Astrocyte of the spinal cord (primary cell): ENCODE measurements at places on chromosomes 3 and 15.

DNA sequence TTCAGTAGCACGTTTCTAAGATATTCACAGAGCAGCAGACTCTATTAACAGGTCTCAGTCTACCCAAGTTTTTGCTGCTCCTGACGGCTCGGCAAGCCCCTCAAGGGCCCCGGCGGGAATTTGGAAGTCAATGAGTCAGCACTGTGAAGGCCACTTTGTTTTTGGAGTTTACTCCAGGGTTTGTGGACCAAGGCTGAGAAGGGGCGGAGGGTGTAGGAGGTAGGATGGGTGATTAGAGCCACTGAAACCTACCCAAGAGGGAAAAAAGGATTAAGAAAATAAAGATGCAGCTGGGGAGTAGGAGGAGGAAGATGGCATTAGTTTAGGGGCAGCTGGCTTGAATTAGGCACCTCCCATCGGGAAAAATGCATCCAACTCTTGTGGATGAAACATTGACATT, 87.6 kb downstream of the BDH1 start:
- DNase-seq: no peak

DNA sequence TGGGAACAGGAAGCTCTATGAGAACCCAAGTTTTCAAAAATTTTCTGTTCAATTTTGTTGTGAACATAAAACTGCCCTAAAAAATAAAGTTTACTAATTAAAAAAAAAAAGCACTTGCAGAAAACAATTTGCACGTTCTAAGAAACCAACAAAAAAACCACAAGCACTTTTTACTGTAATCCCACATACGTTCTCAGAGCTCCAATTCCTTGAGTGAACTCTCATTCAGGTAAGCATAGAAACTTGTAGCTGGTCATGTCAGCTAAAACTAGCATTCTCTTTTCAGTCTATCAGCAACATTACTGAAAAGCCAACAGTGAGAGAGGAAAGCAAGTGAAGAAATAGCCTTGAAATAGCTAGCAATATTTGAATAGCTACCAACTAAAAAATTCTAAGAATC, 11.5 kb upstream of the TMF1 start:
- no peak for DNase-seq

DNA sequence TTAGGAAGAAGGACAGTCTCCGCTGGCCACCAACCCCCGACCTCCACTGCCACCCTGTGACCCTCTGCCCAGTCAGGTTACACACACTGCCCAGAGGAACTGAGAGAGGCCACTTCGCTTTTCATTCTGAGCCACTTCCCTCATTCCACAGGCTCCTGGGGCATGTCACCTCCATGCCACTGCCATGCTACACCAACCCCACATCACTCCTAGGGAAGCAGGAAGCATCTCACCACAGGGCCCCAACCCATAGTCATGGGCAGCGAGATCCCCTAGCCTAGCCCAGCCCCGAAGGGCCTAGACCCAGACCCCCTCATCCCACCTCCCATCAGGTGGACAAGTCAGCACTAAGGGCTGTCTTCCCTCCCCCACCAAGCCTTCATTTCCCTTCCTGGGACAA, 1.4 kb downstream of the PLCB2 start:
- DNase-seq: no peak

DNA sequence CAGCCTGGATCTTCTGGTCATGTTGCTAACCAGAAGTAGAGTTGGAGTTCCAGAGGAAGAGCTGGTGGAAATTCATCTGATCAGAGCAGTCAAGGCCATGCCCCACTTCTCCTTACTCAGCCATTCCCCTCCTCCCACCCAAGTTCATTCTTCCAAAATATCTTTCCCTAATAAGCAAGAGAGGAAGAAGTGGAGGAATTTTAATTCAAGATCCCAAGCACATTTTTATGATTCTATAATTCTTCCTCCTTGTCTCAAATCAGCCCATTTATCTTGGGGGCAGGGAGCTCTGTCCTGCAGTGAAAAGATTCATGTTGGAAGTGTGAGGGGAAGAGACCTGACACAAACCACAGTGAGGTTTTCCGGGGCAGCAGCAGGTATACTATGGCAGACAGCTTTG, 85.0 kb upstream of the GALNT15 start:
- DNase-seq: no peak

DNA sequence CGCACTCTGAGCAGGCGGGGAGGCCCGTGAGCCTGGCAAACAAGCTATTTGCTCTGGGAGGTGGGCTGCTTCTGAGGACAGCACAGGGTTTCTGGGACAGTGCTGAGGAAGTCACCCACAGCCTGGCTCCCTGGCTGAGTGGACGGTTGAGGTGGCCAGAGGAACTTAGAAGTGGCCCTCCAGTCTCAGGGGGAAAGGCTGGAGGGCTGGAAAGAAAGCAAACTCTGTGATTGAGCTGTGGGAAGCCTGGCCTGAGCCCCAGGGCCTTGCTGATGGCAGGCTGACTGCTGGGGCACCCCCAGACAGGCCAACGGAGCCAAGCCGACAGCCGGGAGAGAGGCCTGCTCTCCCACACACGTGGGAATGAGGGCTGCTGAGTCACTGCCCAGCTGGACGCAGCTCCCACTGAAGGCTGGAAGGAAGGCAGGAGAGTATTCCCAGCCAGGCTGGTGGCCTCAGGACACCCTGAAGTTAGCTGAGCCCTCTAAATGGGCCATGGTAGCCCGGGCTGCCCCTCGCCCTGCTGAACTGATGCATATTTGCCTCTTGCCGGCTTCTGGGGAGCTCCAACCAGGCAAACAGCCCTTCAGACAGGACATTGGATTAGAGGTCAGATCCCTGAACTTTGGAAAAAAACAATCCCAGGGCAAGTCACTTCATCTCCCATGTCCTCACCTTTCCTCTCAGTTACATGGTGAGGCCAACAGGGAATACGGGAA, 98.0 kb upstream of the TLE3 start:
- peak; percentile 92 for DNase-seq

DNA sequence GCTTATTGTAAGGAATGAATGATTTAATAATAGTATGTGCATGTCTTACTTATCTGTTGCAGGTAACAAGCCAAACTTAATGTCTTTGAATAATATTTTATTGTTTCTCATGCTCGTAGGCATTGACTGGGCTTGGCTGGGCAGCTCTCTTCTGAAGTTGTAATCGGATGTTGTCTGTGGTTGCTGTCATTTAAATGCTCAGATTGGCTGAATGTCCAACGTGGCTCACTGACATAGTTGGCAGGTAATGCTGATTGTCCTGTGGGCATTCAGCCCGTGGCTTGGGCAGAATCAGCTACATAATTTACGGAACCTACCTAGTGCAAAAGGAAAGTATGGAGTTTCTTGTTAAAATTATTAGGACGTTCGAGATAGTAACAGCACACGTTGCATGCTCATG, 297.4 kb upstream of the GBE1 start:
- DNase-seq: no peak

- DNase-seq: no peak
Measured at GRCh38 chr15:44261007-44261706, 27.4 kb upstream of the GOLM2 start.

- no peak for DNase-seq
Measured at GRCh38 chr3:177602601-177603147, 405.4 kb upstream of the TBL1XR1 start.

DNA sequence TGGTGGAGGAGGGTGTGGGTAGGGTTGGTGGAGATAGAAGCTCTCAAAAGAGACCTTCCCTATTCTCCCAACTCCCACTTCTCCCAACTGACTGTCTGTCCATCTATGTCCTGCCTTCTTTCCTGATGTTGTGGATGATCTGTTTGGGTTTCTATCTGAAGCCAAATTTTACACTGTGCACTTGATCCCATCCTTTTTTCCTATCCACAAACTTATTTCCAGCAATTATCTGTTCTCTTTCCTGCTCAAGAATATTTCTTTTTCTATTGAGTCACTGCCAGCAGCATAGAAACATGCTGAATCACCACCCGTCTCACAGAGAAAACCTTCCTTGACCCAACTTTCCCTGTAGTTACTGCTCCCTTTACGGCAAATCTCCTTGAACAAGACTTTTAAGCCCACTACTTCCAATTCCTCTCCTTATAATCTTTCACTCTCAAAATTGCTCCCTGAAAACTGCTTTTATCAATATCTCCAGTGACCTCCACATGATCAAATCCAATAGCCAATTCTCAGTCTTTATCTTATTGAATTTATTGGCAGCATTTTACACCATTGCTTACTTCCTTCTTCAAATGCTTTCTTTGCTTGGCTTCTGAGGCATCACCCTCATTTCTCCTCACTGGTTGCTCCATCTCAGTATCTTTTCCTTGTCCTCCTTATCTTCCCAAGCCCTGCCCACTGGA, 141.2 kb upstream of the SLC7A14 start:
- peak; percentile 94 for DNase-seq

GRCh38 chr3:148158210-148158609, 539.5 kb upstream of the AGTR1 start:
- DNase-seq: peak; percentile 77

DNA sequence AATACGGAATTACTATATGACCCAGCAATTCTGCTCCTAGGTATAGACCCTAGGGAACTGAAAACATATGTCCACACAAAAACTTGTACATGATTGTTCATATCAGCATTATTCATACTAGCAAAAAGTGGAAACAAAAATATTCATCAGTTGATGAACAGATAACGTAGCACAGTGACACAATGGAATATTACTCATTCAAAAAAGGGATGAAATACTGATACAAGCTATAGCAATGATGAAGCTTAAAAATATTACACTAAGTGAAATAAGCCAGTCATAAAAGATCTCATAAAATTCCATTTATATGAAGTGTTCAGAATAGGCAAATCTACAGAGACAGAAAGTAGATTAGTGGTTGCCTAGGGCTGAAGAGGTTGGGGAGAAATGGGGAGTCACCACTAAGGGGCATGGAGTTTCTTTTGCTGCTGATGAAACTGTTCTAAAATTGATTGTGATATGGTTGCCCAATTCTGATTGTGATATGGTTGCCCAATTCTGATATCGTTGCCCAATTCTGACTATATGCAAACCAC, 10.5 kb downstream of the C15orf61 start:
- no peak for DNase-seq

DNA sequence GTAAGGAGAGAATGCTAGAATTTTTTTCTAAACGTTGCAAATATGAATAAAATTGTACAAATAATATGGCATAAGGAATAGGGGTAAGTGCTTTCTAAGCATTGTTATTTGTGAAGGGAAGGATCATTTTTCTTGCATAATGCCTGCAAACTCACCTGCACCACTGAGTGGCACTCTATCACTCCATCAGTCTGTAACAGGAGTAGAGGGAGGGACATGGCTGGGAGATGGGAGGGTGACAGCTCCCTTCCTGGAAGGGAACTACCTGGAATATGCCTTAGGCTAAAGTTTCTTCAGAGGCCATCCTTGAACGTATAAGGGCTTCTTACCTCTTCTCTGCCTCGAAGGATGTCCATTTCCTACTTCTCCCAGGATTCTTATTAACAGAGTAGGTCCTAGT, 3.0 kb downstream of the NAALADL2 start:
- DNase-seq: no peak

GRCh38 chr3:170813266-170813665, 56.7 kb downstream of the RPL22L1 start:
- no peak for DNase-seq

GRCh38 chr15:29528276-29528675, 258.7 kb upstream of the NSMCE3 start:
- DNase-seq: no peak

DNA sequence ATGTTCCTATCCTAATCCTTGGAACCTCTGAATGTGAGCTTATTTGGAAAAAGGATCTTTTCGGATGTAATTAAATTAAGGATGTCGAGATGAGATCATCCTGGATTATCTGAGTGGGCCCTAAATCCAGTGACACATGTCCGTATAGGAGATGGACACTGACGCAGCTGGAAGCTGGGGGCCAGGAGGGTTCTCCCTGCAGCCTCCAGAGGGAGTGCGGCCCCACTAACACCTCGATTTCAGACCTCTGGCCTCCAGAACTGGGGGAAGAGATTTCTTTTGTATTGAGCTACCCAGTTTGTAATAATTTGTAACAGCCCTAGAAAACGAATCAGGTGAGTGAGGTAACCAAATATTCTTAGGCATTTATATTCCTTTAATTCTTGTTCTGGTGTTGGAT, 2.5 kb downstream of the DNAJB8 start:
- no peak for DNase-seq

GRCh38 chr3:194906970-194907629, 221.4 kb downstream of the FAM43A start:
- DNase-seq: no peak

- DNase-seq: no peak
Measured at GRCh38 chr15:65761210-65761926, 30.7 kb downstream of the DENND4A start.

- no peak for DNase-seq
Measured at GRCh38 chr15:75811626-75812025, 31.6 kb upstream of the UBE2Q2 start.

GRCh38 chr3:47762233-47762632, 19.5 kb downstream of the SMARCC1 start:
- no peak for DNase-seq

GRCh38 chr3:192005989-192006388, 545.0 kb downstream of the PYDC2 start:
- no peak for DNase-seq

DNA sequence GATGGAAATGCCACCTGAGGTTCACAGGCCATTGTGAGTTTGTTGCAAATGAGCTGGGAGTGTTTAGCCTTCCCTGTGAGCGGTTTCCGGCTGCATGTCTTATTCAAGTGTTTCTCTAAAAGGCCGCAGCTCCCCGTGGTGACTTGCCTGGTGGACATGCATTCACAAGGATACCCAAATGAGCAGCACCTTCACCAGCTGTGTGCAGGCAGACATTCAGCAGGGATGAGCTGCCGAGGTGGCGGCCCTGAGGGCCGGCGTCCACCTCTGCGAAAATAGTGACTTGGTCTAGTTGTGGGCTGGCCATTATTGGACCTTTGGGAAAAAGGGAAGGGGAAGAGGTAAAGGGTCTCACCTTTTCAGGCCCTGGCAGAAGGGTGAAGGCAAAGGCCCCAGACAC, 23.4 kb downstream of the SPSB4 start:
- DNase-seq: no peak

- DNase-seq: no peak
Measured at GRCh38 chr3:24361623-24362022, 133.0 kb downstream of the THRB start.

- DNase-seq: no peak
Measured at GRCh38 chr15:69146724-69147435, 13.6 kb upstream of the GLCE start.

GRCh38 chr15:49827311-49827710, 206.5 kb downstream of the DTWD1 start:
- DNase-seq: no peak

DNA sequence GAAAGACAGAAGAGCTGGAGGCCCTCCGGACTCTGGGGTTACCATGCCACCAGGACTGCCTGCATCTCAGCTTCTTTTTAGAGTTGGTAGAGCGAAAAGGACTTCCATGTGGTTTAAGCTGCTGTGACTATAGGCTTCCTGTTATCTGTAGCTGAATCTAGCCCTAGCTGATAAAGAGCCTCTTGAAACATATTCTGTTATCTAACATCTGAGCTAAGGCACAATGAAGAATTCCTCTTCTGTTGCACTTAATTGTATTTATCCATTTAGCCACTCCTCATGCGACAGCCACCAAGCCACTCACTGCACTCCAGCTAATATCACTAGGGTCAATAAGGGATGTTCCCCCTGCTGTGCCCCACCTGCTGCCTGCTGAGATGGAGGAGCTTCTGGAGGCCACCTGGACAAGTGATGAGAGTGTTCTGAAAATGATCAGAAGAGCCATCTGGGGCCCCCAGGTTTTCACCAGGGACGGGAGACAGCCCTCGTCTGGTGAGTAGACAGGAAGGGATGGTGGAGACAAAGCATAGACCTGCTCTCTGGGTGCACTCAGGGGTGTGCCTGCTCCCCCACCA, 94.6 kb upstream of the PLXNA1 start:
- no peak for DNase-seq
